ENCODE measurements at places on chromosomes 4 and X.

DNA sequence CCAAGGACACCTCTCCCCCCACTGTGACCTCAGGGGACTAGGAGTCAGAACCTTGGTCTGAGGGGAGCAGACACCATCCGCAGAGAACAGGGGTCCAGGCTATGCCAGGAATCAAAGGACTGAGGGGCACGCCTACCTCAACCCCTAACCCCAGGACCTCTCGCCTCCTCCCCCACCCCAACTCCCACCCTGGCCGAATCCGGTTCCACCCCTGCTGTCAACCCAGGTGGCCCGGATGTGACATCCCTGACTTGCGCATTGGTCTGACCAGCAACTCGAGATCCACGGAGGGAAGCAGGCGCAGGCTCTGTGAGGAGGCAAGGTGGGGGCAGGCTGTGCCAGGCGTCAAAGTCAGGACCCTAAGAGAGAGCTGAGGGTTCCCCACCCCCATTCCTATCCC is 468 bp upstream of the MAGEA4 start:
- DNase-seq, result no peak

DNA sequence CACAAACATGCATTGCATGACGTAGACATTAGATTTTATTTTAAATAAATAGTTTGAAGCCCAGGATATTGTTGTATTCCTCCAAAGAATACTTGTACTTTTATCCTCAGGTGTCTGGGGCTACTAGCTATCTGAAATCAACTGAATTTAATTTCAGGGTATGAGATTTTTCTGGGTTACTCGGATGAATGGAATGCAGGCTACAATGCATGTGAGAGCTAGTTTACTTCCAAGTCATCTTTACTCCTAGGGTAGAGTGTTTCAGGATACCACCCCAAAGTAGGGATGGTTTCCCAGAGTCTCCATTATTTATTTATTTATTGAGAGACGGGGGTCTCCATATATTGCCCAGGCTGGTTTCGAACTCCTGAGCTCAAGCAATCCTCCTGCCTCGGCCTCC is 66.4 kb downstream of the HPRT1 start:
- no peak for DNase-seq

- no peak for DNase-seq
Observed at GRCh38 chr4:113292371-113293042, 243.1 kb downstream of the ANK2 start.

- no peak for DNase-seq
Observed at GRCh38 chrX:110310896-110311295, 7.0 kb downstream of the AMMECR1 start.

DNA sequence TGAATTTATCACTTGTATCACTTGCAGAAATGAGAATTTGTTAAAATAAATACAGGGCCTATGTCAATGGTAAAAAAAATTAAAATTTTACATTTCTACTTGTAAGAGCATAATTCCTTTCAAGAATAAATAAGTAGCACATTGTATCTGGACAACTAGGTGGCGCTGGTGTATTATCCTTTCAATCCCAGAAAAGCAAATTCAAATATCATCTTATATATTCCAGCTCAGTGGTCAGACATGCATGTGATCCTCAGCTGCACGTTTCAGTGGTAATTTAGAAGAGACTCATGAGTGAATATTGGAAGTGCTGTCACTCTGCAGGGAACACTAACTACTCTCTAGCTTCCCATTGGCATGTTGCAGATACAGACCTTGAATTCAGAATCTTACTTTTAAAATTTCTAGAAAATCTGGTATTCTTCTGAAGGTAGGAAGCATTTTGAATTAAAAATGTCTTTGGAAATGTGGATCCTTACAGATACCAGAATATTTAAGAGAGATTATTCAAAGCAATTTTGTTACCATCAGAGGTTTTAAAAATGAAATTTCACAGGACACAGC is 1414.7 kb upstream of the TENM3 start:
- DNase-seq, result peak; percentile 70

- no peak for DNase-seq
Observed at GRCh38 chr4:150540959-150541360, 41.0 kb upstream of the MAB21L2 start.

GRCh38 chrX:71302461-71303213 is 1.1 kb downstream of the ITGB1BP2 start:
- no peak for DNase-seq

- DNase-seq, result no peak
Observed at GRCh38 chrX:65644621-65645289, 22.7 kb upstream of the MSN start.

GRCh38 chrX:19350941-19351384 is 7.2 kb downstream of the PDHA1 start:
- no peak for DNase-seq

DNA sequence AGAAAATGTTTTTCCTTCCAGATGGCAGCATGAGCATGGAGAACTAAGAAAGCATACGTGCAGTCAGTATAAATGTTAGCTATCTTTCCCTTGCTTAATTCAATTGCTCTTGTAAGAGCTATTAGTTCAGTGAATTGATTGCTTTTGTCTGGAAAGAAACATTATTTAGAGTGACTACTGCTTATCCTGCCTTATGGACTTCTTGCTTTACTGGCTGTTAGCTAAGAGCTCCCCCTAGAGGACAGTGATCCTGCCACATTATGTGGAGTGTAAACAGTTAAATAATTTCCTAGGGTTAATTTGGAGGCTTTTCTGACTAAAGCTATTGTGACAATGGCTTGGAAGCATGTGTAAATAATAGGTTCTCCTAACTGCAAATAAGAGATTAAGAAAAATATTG is 1402.4 kb downstream of the FAM133A start:
- DNase-seq, result peak; percentile 17

- no peak for DNase-seq
Observed at GRCh38 chr4:11072999-11073398, 355.7 kb downstream of the HS3ST1 start.

DNA sequence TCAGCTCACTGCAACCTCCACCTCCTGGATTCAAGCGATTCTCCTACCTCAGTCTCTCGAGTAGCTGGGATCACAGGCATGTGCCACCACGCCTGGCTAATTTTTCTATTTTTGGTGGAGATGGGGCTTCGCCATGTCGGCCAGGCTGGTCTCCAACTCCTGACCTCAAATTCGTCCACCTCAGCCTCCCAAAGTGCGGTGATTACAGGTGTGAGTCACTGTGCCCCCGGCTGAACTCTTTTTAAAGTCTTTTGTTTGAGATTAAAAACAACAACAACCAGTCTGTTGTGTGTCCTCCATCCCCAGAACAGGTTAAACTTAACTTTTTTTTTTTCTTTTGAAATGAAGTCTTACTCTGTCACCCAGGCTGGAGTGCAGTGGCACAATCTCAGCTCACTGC is 36.3 kb upstream of the RBPJ start:
- no peak for DNase-seq

DNA sequence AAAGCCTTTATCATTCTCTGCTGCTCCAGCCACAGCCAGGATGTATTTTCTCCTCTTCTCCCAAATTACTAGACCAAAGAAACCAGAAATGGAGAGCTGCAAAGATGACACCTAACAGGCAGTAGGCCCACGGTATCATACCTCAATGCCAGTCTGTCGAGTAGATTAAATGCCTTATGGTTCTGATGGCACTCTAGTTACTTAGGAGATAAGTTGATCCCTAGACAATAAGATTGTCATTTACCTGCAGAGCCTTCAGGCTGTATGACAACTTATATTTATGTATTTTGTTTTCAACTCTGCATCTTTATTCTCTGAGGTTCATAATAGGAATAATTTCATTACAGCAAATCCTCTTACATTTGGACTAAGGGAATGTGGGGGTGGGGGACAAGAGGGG is 262.1 kb downstream of the LDB2 start:
- no peak for DNase-seq

- no peak for DNase-seq
Observed at GRCh38 chr4:1247864-1248244, 1.1 kb downstream of the CTBP1 start.

DNA sequence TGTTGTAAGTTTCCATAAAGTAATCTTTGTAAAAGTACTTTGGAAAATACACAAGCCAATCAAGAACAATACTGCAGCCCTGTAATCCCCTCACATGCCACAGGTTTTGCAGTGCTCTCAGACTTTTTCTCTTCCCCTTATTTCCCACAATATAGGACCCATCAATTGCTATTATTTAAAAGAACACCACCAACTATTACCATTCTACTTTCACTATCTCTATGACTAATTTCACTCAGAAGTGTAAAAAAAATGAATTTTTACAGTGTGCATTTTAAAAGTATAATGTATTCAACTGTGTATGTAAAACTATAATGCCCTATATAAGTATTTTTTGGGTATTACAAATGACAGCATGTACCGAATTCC is 1.7 kb downstream of the ATP8A1 start:
- DNase-seq, result no peak

GRCh38 chr4:45327544-45327943 is 601.2 kb upstream of the GNPDA2 start:
- DNase-seq, result no peak

DNA sequence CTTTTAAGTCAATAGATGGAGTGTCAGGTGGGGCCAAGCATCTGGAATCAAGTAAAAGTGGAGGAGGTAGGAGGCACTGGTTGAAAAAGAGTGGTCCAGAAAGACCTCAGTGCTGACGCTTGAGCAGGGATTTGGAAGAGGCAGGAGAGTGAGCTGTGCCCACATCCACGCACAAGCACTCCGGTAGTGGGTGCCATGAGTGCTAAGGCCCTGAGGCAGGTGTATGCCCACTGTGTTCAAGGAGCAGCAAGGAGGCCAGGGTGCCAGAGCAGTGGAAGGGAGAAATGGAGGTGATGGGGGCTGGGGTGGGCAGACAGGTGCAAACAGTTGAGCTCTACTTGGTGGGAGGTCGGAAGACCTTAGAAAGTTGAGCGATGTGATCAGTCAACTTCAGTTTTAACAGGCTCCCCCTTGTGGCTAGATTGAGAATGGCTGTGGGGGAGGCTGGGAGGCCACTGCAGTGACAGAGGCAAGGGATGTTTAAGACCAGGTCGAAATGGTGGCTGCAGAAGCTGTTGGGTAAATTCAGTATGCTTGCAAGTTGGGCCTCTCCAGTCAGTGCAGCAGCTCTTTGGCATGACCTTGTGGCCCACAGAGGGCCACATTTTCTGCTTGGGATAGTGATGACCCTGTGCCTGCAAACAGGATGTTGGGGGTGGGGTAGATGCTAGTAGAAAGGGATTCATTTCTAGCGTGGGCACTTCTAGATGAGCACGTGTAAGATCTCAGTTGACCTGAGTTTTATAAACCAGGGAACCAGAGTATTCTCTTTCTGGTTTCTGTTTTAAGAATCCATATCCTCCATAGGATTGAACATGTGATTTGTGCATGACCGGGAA is 12.7 kb downstream of the TKTL1 start:
- peak; percentile 11 for DNase-seq

DNA sequence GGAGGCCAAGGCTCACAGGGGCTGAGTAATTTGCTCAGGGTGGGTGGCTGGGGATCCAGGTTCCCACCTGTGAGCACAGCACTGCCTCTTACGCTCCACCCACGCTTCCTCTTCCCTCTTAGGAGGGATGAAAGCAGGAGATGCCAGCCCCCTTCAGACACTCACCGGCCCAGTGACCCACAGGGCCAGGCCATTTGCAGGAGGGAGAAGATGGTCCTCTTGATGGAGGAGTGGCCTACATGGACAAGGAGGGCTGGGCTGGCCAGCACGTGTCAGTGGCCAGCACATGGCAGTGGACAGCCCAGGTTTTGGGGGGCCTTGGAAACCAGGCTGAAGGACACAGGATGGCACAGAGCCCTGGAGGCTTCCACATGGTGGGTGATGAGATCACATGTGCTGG is 108.1 kb upstream of the PSAPL1 start:
- DNase-seq, result no peak

GRCh38 chr4:164789047-164789446 is 35.1 kb downstream of the SMIM31 start:
- DNase-seq, result no peak

DNA sequence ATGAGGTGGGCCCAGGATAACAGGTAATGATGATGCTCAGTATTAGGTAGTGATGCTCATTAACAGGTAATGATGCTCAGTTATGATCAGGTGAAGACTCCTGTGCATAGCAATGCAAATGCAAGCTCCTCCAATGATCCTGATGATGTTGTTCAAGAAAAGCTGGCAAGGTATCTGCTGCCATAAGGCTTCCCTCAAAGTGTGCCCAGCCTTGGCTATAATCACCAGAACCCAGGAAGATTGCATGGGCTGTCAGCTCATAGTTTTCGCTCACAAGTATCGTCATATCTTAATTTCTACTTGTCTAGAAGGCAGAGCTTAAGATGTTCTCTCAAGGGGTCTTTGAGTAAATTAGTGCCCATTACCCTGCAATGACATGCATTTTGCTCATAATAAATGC is 366.2 kb upstream of the CLNK start:
- no peak for DNase-seq

DNA sequence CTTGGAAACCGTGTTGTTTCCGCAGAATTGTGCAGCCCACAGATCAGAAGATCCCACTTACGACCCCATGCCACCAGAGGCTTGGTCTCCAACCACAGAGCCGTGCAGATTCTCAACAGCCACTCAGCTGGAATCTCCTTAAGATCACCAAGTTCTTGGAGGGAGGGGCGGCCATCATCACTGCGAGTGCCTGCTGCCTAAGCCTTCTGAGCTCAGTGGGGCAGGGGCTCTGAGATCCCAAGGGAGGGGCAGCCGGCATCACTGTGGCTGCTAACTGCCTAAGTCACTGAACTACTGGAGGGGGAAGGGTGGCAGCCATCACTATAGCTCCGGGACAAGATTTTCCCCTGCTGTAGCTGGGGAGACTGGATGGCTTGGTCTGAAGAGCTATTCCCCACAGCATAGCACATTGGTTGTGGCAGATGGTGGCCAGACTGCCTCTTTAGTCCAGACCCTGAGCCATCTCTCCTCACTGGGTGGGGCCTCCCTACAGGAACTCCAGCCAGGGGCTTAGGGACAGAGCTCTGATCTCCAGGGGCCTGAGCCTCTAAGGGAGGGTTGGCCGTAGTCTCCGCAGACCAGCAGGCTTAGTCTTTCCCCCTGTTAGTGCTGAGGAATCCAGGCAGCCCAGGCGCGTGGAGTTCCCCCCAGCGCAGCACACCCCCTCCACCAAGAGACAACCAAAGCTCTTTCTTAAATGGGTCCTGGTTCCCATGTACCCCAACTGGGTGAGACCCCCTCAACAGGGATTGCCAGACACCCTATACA is 1483.9 kb downstream of the ADGRL3 start:
- no peak for DNase-seq
